Suppressor macrophage treated with lipopolysaccharide for 1 hour (primary cell): ENCODE measurements at places on chromosomes 7 and 10.
A peak's percentile ranks its signal among the peaks of the same experiment; 100 is the strongest.

DNA sequence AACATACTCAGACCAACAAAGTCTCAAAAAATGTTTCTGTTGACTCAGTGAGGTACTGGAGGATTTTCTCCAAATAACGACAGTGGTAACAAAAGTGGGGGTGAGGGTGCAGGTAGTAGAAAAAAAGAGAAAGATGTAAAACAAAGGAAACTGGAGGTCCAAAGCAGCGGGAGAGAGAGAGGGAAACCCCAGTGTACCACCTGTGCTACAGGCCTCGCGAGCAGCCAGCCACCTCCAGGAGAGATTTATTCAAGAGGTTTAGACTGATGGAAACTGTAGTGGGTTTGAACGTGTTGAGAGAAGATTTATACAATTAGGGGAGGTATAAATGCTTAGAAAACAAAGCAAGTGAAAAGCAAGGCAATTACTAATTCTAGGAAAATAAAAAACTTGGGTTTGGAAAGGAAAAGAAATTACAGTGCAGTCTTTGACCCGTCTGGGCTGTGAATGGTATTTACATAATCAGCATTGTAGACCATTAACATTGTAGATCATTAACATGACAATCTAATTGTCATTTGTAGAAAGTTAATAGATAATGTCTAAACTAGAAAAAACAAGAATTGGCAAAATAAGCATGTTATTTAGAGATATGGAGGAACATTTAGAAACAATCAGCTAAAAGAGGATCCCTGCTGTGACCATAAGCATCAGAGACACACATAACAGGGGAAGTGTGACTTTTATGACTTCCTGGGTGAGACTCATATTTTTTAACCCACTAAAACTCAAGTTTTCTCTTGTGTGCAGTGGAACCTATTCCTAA, 180.0 kb downstream of the RELN start:
- no peak for DNase-seq

DNA sequence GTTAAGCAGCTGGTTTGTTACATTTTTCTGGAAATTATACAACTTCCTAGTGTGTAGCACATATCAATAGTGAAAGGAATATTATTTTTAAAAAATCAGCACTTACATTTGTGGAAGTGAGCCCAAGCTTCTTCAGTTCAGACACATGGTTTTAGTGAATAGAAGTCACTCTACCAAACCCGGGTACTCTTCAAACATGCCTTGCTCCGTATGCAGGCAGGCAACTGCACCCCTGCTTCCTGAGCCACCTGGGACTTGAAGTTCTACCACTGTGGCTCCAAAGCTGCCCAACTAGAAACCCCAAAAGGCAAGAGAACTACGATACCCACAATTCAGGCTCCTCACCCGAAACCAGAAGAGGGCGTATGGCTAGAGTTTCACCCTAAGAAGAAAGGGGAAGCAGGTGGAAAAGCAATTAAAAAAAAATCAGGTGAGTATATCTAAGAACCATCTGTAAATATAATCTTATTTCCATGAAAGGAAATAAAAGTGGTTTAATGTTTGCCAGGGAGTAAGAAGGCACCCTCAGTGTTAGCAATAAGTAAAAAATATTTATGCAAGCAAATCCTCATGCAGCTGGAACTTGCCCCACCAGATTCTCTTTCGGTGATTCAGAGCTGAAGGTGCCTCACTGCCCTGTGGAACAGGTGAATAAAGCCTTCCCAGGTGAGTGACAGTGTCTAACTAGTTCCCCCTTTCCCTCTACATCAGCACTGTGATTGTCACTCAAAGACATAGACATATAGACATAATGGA, at the start of gene MACC1:
Gene MACC1 (minus strand): TSS at position 192 of the 756 bp plus-strand sequence. CDS start 55,522 bp downstream, outside the sequence.
- peak; percentile 59 for DNase-seq

DNA sequence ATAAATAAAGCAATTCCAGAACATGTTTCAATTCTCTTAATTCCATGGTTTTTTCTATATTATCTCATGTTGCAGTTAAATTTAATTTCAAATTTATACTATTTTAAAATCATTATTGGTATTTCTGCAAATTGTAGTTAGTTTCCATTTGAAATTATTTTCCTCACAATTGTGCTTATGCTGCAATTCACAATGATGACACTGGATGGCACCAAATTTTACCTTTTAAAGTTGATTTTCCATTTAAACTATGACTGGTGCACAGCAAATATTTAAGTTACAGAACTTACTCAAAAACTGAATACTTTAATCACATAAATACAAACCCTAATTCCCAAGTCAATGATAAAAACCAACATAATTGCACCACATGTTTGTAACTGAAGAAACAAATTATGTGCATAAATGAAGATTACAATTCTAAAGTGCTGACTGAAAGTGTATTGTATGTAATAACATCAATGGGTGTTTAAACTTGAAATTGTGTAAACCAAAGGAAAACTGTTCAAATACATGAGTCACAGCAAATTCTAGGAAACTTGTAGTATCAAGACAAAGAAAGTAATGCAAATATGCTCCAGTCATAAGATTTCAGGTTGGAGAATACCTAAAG, 75.3 kb upstream of the AASS start:
- DNase-seq = peak; percentile 25

DNA sequence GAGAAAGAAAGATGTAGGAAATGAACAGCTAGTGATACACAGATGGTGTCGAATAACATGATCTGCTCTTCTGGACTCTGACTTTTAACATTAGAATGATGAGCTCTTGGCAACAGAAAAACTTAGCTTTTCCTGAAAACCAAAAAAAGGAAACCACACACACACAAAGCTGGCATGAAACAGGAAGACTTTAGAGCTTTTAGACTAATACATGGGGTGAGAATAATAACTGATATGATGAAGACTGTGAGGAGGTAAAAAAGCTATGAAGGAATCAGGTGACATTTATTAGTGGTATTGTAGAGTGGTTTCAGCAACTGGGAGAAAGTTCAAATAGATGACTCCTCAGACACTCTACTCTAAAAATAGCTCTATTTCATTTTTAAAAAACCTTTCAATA, 491.9 kb downstream of the PARD3 start:
- DNase-seq = no peak

- no peak for DNase-seq
Observed at GRCh38 chr10:71241114-71241829, 28.9 kb downstream of the UNC5B start.

DNA sequence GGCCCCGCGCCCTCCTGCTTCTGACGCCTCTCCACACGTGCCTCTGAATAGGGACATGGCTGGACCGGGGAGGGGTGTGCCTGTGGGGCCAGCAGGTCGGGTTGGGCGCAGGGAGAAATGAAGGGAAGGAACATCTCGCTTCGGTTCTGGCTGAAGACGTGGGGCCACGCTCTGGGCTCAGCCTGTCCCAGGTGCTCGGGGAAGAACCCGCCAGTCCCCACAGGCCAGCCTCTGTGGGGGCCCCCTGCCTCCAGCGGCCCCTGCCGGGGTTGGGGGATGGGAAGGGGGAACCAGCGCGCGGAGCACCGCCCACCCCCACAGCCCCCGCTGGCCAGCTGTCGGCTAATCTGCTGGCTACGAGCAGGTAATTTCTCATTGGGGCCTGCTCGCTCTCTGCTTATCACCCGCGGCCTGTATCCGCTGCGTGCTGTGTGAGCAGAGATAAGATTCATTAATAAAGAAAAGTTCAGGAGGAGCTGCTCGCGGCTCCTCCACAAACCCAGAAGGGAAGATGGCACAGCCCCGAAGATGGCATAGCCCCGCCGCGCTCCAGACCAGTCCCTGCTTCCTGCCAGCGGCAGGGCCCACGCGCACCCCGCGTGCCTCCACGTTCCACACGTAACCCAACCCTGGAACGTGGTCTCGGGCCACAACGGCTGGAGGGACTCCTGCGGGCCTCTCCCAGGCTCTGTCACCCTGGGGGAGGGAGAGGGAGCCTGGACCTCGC, 186.2 kb downstream of the ELFN1 start:
- DNase-seq = peak; percentile 21

GRCh38 chr10:61993711-61994401, 92.4 kb downstream of the ARID5B start:
- no peak for DNase-seq

GRCh38 chr7:70953331-70953741, 178.6 kb upstream of the GALNT17 start:
- no peak for DNase-seq

DNA sequence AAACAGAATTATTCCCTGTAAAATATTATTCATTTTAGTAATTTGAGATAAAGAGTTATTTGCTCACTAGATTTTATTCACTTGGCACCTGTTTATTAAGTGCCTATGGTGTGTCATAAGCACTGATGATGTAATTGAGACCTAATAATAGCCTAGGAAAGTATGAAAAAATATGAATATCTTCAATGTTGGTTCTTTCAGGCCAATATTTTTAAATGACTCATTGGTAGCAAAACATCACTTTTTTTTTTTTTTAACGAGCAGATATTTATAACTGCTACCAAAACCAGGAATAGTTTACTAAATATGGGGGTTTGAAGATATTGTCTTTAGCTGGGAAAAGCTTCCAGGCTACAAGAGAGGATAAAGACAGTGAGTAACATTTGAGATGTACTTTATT, 228.0 kb downstream of the PRKG1 start:
- no peak for DNase-seq

- no peak for DNase-seq
Observed at GRCh38 chr7:97313900-97314299, 196.4 kb downstream of the SDHAF3 start.

DNA sequence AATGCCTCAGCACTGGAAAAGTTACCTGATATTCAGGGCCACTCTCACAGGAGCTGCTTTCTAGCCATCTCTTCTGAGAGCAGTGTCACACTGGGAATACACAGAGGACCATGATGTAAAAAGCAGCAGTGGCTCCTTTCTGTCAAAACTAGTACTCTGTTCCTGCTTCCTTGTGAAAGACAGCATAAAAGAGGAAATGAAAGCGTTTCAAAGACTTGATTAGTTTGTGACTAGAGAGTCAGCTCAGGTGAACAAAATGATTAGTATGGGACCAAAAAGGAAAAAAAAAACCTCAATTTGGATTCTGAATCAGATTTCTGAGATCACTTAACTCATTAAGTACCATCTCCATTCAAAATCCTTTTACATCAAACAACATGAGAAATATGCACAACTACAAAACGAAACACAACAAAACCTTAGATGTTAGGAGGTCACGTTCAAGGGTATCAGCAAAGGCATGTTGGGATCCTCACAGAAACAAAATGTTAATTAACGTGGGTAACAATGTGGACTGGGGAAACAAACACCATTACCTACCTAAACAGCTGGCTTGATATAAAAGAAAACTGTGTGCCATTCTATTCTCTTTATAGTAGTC, 103.7 kb downstream of the MACC1 start:
- DNase-seq = peak; percentile 83

DNA sequence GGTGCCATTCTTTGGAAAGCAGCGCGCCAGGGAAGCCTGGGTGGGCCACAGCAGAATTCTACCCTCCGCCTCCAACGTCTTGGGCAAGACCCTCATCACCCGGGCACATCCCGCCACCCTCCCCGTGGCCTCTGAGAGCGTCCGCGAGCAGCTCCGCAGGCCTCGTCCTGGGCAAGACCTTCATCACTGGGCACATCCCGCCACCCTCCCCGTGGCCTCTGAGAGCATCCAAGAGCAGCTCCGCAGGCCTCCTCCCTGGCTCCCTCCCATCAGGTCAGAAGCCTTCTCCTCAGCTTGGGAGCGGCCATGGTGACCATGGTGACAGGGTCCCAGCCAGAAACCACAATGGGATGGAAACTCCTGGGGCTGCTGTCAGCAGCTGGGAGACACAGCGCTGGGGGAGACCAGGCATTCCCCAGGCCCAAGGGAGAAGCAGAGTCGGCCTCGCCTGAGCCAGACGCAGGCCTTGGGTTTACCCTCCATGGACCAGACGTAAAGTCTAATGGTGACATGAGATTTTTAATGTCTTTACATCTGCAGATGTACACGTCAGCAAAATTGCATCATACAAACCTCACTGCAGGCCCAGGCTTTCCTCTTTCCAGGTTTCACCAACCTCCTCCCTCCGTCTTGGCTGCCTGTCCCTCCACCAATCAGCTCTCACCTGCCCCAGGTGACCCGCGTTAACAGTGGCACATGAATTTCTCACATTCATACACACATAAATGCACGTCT, 55.1 kb upstream of the PPP2R2D start:
- no peak for DNase-seq

- DNase-seq = no peak
Observed at GRCh38 chr7:48760528-48761265, 163.7 kb upstream of the CDC14C start.

DNA sequence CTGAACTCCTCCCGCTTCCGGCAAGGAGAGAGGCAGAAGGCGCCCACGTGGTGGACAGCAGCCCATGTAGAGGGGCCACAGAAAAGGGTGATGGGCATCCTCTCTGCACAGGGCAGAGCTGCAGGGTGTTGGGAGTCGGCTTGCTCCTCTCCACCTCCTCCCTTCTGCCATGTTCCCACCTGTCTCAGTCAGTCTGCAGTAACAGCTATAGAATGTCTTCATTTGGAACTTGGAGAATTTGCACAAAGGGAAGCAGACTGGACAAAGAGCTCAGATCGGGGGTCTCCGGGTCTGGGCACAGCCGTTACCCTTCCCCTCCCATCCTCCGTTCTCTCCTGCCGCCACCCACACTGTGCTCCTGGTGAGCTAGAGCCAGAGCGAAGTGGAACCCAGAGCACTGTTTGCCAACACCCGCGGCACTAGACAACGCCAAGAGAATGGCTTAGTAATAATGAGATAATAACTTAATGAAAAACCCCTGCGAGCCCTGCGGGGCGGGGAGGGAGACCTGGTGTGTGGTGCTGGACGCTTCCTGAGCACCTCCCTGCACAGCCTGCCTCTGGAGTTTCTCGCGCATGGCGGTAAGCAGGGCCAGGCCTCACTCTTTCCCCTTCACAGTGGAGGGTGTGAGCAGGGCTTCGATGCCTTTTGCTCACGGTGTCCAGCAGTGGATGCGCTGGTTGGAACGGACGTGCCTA, 254.7 kb downstream of the PAXIP1 start:
- no peak for DNase-seq

DNA sequence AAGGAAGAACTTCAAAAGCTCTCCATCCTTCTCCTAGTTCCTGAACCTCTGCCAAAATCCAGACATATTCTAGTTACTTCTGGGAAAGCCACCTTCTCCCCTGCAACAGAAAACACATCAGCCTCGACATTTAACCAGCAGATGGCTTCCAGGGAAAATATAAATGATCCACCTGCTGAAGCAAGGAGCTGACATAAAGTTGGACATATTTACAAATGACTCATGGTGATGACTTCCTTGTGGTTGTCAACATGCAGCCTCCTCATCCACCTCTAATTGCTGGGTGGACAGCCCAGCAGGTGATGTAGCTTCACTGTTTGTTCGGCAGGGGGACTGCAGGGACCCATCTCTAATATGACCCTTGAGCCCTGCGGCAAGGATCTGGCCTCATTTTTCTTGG, 266.0 kb downstream of the C7orf25 start:
- DNase-seq = no peak

DNA sequence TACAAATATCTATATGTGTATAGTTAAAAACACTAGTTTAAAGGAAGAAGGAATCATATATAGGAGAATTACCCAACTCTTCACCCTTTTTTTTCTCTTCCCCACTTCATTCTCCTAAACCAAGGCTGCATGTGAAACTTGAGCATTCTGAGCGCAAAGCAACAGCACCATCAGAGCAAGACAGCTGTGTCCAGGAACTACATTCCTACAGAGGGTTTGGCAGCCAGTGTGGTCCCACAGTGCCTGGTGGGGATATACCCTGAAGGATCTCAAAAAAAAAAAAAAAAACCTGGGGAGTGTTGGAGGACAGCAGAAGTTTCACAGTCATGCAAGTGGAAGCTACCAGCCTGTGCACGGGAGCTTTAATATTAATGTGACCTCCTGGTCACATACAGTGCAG, 310.4 kb downstream of the CTNNA3 start:
- no peak for DNase-seq
